ENCODE measurements at places on chromosomes 13 and 19. TPM values are rescaled to one million over a fixed set of nuclear protein-coding genes. Genes with fewer than 3 reads are reported as not detected.

Gene ZFR2
- total RNA-seq: not detected

Gene IFNL1
- total RNA-seq: not detected

Gene KLK3
- total RNA-seq: not detected

Gene RAB20
- total RNA-seq: 17.7 TPM

Gene ZNF554
- 1.1 TPM for total RNA-seq

Gene ZNF524
- 28.6 TPM for total RNA-seq

Gene CEACAM7
- total RNA-seq: not detected

Gene FCER2
- total RNA-seq: not detected

Gene ZNF606
- total RNA-seq: 1.5 TPM

Gene CYP4F2
- 83.0 TPM for total RNA-seq

Gene IZUMO2
- total RNA-seq: not detected

Gene MEIOSIN
- total RNA-seq: not detected

Gene CYP2A7
- total RNA-seq: not detected

Gene OVOL3
- not detected for total RNA-seq

Gene ANGPTL4
- total RNA-seq: 161 TPM

Gene CCDC70
- total RNA-seq: not detected

Gene IGSF23
- not detected for total RNA-seq

Gene GPR183
- total RNA-seq: 1.1 TPM

Gene KLK7
- total RNA-seq: not detected

Gene RYR1
- total RNA-seq: 1.5 TPM

Gene JAK3
- total RNA-seq: 28.1 TPM

Gene NXNL1
- total RNA-seq: not detected

Gene ZGLP1
- total RNA-seq: not detected

Gene NKPD1
- total RNA-seq: not detected

Gene SLC6A16
- total RNA-seq: 0.85 TPM

Gene ZNF90
- not detected for total RNA-seq

Measured in ascending aorta (tissue), 2 donors.